Effector memory CD8-positive, alpha-beta T cell (primary cell): ENCODE measurements at places on chromosomes 2 and 18.

- no peak for DNase-seq
Observed at GRCh38 chr2:31129375-31130171, 8.7 kb downstream of the GALNT14 start.

- no peak for DNase-seq
Observed at GRCh38 chr2:116490511-116491145, 1323.9 kb upstream of the DDX18 start.

DNA sequence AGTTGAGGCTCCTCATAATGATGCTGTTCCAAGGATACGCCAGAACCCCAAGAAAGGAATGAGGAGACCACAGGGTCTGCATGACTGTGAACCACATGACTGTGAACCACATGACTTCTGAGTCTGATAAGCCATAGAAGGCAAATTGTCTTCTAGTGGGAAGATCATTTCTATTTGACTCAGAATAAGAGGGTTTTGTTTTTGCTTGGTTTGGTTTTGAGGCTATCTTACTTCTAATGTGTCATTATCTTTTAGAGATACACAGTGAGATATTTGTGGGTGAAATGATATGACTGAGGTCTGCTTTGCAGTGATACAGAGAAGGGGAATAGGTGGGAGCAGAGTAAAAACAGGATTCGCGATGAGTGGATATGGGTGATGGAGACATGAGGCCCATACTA, 28.9 kb upstream of the BCL2L11 start:
- DNase-seq, result no peak

GRCh38 chr2:196259507-196260481, 88.4 kb upstream of the STK17B start:
- no peak for DNase-seq

DNA sequence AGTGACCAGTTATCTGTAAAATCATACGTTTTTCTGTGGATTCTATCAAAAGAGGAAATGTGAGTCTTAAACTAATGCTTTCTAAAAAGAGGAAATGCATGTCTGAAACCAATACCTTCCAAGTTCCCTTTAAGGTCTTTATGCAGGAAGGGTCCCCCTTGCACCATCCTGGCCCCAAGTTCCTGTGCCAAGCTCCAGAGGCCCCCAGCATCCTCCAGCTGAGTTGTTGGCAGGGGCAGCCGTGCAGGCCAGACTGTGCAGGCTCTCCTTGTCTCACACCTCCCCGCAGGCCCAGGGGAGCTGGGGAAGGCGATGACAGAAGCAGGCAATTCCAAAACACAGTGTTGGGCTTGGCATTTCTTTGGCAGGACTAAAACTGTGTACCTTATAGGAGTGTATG, 39.2 kb downstream of the DPYSL5 start:
- no peak for DNase-seq

DNA sequence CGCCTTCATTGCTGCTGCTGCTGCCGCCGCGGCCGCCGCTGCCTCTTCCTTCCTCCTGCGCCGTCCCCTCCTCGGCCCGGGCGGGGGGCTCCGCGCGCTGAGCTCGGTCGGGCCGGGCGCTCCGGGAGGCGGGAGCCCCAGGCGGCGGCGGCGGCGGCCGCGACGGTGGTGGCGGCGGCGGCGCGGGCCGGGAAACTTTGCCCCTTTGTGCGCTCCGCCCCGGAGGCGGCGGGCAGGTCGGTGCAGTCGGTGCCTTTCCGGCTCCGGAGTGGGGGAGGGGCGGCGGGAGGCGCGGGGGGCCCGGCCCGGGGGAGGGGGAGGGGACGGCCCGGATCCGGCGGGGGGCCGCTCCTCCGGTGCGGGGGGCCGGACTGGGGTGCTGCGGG, 205 bp downstream of the TET3 start:
- no peak for DNase-seq

- no peak for DNase-seq
Observed at GRCh38 chr2:108257757-108258331, 18.1 kb downstream of the SULT1C3 start.

DNA sequence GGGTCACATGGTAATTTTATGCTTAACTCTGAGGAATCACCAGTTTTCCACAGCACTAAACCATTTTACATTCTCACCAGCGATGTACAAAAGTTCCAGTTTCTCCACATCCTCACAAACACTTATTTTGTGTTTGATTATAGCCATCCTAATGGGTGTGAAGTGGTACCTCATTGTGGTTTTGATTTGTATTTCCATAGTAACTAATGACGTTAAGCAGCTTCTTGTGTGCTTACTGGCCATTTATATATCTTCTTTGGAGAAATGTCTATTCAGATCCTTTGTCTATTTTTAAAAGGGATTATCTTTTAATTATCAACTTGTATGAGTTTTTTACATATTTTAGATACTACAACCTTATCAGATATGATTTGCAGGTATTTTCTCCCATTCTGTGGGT, 42.0 kb downstream of the CCDC150 start:
- DNase-seq, result no peak

DNA sequence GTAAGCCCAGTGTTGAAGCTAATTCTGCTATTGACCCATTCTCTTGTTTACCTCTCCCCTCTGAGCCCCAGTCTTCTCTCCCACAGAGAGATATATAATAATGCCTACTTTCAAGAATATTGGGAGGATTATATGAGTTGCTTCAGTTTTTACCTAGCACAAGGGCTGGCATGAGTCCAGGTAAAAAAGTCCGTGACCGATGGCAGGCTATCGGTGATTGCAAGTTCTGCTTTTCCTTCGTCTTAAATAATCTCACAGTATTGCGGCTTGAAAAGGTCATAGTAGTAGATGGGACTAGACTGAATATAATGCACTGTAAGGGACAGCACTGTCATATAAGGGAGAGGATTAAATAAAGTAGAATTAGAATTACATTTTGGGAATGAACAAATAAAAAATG, 77.6 kb downstream of the KIF5C start:
- no peak for DNase-seq

- no peak for DNase-seq
Observed at GRCh38 chr2:187528042-187528441, 26.2 kb downstream of the TFPI start.

GRCh38 chr2:49165662-49166061, 11.3 kb upstream of the FSHR start:
- no peak for DNase-seq

- DNase-seq, result no peak
Observed at GRCh38 chr2:159661286-159661685, 44.9 kb upstream of the BAZ2B start.

GRCh38 chr2:80377071-80377470, 72.5 kb upstream of the LRRTM1 start:
- no peak for DNase-seq

- no peak for DNase-seq
Observed at GRCh38 chr2:42331569-42332284, 29.3 kb downstream of the COX7A2L start.

DNA sequence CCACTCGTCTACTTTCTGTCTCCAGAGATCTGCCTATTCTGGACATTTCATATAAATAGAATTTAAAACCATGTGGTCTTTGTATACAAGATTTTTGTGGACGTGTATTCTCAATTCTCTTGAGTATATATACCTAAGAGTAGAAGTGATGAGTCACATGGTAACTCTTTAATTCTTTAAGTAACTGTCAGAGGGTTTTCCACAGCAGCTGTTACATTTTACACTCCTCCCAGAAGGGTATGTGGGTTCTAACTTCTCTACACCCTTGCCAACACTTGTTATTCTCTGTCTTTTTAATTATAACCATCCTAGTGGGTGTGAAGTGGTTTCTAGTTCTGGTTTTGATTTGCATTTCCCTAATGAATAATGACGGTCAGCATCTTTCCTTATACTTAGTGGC, 70.9 kb downstream of the MAP3K20 start:
- no peak for DNase-seq

DNA sequence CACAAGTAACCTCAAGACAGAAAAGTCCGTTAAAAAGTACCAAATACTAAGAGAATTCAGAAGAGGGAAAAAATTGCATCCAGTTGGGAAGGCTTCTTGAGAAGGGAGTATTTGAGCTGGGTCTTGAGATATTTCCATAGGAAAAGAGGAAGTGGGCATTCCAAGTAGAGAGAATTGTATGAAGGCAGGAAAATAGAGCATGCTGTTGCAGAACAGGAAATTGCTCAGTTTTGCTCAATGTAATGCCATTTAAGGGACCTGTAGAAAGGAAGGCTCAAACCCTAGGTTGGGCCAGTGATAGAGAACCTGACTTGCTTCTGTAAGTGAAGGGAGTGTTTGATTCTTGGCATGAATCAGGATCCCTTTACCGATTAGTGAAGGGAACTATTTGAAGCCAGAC, 1.0 kb upstream of the ZC3H8 start:
- DNase-seq, result no peak

GRCh38 chr2:167380094-167380493, 491.8 kb downstream of the XIRP2 start:
- no peak for DNase-seq

DNA sequence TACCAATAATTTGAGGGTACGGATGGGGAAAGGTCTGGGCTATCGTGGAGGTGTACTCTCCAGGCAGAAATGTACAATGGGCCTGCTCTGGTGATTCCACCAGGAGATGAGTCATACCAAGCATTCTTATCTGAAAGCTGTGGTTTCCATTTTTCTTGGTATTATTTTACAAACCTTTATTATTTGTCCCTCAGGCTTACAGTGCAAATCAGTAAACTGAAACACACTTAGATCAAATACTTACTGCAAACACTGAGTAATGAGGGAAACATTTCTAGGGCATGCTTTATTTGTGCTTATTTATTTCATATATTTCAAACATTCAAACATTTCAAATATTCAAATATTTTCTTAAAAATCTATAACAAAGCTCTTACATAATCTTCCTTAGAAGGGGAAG, 319.8 kb downstream of the RND3 start:
- no peak for DNase-seq

- DNase-seq, result no peak
Observed at GRCh38 chr18:11339188-11339775, 189.9 kb upstream of the PIEZO2 start.

- no peak for DNase-seq
Observed at GRCh38 chr2:213863541-213863940, 547.3 kb upstream of the VWC2L start.

GRCh38 chr2:67880291-67880761, 182.5 kb downstream of the C1D start:
- no peak for DNase-seq

DNA sequence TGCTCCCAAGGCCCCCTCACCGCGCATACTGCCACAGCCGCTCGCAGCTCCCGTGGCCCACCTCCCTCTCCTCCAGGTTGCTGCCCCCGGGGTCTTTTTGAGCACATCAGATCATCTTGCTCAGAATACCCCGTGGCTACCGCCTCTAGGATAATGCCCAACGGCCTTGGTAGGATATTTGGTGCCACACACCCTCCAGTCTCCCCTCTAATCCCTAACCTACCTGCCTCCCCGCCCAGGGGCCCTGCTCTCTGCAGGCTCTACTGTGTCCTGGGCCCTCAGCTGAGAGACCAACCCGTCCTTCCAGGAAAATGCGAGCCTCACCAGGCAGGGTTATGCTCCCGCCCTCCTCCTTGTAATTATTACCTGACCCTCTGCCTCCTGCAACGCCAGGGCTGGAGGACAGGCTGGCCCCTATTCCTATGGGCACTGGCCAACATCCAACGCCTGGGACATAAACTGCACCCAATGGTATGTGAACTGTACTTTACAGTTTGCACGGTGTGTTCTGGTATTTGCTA, 1.5 kb upstream of the MTCL1 start:
- DNase-seq, result no peak

DNA sequence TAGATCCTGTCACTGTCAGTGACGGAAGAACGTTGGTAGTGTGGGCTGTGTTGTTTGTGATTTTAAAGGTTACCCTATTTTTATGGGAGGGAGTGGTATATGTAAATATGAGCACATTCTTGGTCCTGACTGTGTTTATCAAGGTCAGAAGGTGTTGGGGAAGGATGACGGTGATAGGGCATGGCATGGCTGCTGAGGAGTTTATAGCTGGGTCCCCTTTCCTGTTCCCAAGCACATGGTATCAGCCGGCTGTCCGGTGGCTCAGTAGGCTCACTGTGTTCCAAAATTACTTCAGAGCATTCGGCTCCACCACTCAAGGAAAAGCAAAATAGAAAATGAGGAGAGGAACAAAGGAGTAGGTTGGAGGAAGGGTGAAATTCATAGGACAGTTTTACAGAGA, 28.6 kb downstream of the IRS1 start:
- DNase-seq, result no peak

GRCh38 chr2:205176546-205176945, 505.8 kb upstream of the NRP2 start:
- no peak for DNase-seq

GRCh38 chr2:103293067-103293741, 531.4 kb downstream of the TMEM182 start:
- DNase-seq, result no peak

DNA sequence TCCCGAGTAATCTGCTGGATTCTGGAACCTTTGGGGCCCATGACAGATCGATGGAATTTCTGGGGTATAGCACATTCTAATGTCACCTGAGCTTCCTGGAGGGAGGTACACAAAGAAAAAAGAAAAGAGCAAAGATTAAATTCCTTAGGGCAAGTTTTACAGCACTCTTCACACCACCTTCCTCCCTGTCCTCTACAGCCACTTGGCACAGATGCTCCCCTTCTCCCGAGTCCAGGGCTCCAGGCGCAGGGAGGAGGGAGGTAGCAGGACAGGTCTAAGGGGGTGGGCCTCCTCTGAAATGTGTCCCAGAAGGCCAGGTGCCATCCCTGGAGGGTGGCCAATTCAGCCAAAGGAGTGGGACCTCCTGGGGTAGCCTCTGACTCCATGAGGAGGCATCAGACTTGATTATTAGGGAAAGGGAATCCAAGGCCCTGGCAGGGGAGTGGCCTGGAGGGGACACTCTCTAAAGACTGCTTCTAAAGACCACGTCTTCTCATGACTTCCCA, 50.3 kb downstream of the ANO7 start:
- DNase-seq, result no peak

DNA sequence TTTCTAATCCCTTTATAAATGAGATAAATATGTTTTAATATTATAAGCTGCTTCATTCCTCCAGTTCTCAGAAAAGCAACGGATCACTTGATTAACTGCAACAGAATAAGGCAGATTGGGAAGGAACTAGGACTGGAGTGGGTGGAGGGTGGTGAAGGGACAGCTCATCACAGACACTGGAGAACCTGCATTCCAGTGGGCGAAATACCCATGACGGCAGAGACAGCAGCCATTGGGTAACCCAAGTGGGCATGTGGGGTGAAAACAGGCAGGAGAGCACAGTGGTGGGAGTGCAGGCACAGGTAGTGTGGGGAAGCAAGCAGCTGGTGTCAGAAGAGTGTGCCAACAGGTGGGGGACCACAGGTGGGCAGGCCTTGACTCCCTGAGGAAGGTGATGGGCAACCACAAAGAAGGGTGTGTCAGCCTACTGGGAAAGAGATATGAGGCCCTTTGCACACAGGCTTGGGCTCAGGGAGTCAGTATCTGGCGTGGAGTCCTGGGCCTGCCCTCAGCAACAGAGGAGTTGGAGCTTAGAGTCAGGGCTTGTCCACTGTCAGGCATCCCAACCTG, 27.2 kb downstream of the DPYSL5 start:
- no peak for DNase-seq

DNA sequence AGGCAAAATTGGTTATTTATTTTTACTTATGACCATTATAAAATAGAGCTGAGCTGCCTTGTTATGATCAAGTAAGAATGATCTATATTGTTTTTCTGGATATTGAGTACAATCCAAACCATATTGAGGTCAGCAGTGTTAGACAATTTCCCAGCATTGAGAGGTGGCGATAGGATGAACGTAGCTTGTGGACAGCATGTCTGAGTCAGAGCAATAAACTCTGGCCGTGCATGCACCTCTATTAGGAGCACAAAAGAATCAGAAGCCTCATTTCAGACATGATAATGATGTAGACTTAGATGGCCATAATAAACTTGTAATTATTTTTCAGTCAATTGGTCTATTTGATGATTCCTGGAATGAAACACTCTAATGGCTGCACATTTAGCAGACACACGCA, 491.6 kb downstream of the RIT2 start:
- no peak for DNase-seq
